Cerebellar nuclear complex (tissue), 1 donor: ENCODE measurements at places on chromosomes 13 and 19.

DNA sequence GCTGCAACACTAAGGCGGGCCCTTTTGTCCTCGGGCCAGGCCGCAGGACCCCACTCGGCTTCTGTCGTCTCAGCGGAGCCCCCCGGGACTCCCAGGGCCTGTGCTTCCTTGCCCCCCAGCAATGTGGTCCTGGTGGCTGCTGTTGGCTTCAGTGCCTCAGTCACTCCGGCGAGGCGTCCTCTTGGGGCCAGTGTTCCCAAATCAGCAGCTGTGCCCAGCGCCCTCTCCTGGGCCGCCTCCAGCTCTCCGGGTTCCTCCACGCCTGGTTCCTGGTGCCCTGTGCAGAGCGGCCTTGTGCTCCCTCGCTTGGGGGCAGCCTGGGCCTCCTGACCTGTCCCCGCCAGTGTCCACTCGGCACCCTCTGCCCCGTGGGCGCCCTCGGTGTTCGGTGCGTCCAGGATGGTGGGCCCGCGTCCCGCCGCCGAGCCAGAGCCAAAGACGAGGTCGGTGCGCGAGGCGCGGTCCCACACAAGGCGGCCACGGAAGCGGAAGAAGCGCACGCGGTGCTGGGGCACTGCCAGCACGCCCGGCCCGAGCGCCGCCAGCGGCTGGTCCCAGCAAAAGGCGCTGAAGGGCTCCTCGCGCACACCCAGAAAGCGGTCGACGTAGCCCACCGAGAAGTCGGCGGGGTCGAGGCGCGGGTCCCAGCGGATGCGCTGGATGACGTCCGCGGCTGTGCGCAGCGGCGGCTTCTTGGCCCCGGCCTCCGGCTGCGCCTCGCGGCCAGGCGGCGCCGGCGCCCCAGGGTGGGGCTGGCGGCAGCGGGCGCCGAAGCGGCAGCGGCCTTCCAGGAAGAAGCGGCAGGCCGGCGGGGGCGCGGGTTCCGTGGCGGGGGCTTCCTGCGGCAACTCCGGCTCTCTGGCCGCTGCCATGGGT, 685 bp downstream of the LENG9 start:
- no peak for DNase-seq

DNA sequence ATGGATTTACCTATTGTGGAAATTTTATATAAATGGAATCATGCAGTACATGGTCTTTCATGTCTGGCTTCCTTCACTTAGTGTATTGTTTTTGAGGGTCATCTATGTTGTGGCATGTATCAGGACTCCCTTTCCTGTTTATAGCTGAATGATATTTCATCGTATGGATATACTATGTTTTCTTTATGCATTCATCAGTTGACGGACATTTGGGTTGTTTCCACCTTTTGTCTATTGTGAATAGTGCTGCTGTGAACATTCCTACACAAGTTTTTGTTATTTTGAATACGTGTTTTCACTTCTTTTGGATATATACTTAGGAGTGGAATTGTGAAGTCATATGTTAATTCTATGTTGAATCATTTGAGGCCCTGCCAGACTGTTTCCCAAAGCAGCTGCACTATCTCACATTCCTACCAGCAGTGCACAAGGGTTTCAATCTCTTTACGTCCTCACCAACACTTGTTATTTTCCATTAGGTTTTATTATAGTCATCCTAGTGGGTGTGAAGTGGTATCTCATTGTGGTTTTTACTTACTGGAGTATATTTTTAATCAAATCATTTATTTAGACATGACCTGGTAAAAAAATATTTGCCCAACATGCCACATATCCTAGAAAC, 262.7 kb downstream of the DLEU7 start:
- no peak for DNase-seq

DNA sequence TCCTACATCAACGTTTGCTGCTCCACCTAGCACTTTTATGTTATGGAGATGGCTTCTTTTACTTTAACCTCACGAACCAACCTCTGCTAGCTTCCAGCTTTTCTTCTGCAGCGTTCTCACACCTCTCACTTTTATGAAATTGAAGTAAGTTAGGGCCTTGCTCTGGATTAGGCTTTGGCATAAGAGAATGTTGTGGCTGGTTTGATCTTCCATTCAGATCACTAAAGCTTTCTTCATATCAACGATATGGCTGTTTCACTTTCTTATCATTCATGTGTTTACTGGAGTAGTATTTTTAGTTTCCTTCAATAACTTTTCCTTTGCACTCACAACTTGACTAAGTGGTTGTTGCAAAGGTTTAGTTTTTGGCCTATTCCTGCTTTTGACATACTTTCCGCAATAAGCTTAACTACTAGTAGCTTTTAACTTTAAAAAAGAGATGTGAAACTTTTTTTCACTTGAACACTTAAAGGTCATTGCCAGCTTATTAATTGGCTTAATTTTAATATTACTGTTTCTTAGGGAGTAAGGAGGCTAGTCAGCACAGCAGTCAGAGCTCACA, 60.0 kb upstream of the SPRY2 start:
- no peak for DNase-seq

GRCh38 chr19:7729831-7730285, 2.1 kb downstream of the CLEC4G start:
- DNase-seq, result no peak

GRCh38 chr13:71879129-71879535, 12.1 kb upstream of the DACH1 start:
- no peak for DNase-seq

DNA sequence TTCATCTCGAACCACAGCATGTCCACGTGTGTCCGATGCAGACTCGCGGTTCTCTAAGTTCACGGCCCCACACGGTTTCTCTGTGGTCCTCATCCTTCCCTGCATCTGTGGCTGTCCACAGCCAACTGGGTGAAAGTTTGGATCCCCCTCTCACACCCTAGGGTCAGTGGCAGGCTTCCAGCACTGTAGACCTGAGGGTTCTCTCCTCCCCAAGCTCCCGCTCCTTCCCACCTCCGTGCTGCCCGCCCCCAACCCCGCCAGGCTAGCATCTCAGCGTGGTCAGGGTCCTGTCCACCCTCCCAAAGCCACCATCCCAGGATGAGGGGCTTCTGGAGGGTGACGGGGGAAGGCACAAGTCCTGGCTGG, 3.0 kb downstream of the ANGPTL4 start:
- DNase-seq, result no peak

GRCh38 chr19:19900139-19900728, 512 bp upstream of the ZNF93 start:
- no peak for DNase-seq

- no peak for DNase-seq
Observed at GRCh38 chr13:48923376-48923775, 52.3 kb upstream of the FNDC3A start.

GRCh38 chr13:29749401-29750182, 100.8 kb downstream of the UBL3 start:
- no peak for DNase-seq
